Nephron progenitor cell (in vitro differentiated cells): ENCODE measurements at places on chromosomes 4 and X.

DNA sequence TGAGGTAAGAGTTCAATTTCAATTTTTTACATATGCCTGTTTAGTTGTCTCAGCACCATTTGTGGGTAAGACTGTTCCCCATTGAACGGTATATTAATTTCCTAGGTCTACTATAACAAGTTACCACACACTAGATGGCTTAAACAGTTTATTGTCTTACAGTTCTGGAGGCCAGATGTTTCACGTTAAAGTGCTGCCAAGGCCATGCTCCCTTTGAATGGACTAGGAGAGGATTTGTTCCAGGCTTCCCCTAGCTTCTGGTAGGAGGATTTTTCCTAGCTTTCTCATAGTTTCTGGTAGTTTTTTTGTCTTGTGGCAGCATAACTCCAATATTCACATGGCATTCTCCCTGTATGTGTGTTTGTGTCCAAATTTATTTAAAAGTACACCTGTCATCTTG is 149.3 kb upstream of the CYSLTR1 start:
- no peaks in the 10 kb centered on the region for H3K4me1 ChIP-seq
- DNase-seq, result no peak
- H3K4me3 ChIP-seq, result no peak overlapping the region
- H3K36me3 ChIP-seq, result no peaks in the 10 kb centered on the region

DNA sequence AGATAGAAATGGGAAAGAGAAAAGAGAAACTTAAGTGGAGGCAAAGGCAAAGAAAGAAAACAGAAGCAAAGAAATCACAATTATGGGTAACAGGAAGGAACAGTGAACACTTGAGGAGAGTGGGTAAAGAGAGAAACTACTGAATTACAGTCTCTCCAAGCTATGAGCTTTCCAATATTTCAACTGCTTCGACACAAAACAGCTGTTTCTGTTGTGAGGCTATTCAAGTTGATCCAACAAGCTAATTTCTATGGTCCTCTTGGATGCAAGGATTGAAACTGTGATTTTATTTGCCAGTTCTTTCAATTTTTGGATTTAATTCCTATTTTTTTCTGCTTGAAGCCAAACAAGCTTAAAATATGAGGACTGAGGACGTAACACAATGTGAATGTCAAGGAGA is 80.5 kb upstream of the ADGRA3 start:
- H3K4me1 ChIP-seq, result peaks cover 7% of the 10 kb centered on the region
- no peak overlapping the region for H3K4me3 ChIP-seq
- no peak overlapping the region for H3K27ac ChIP-seq

DNA sequence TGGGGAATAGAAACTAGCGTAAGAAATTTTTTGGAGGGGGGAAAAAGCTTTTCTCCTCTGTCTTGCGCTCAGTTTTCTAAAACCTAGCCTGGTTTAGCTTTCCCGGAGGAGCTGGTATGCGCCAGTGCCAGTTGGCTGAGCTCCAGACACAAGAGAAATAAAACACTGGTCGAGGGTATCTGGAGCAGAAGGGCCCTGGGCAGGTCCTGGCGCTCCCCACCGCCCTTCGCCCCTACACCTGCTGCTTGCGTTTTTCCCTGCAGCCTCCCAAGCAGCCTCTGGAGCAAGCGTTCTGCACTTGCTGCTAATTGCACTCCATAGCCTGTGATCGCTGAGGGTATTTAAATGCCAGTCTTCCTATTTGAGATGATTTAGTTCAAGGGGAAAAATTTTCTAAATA is 816 bp downstream of the EREG start:
- DNase-seq, result peak; percentile 20
- no peak overlapping the region for H3K27ac ChIP-seq
- peaks cover 18% of the 10 kb centered on the region for H3K4me1 ChIP-seq
- peak overlapping the region; percentile 57 for H3K4me3 ChIP-seq
- no peaks in the 10 kb centered on the region for H3K36me3 ChIP-seq

- DNase-seq, result no peak
- H3K27ac ChIP-seq, result no peak overlapping the region
- H3K36me3 ChIP-seq, result peaks cover 19% of the 10 kb centered on the region
- peaks cover 5% of the 10 kb centered on the region for H3K27me3 ChIP-seq
- H3K4me3 ChIP-seq, result no peak overlapping the region
- H3K4me1 ChIP-seq, result peaks cover 40% of the 10 kb centered on the region
These were observed 51.9 kb downstream of the FAM114A1 start for GRCh38 chr4:38919494-38919893.

DNA sequence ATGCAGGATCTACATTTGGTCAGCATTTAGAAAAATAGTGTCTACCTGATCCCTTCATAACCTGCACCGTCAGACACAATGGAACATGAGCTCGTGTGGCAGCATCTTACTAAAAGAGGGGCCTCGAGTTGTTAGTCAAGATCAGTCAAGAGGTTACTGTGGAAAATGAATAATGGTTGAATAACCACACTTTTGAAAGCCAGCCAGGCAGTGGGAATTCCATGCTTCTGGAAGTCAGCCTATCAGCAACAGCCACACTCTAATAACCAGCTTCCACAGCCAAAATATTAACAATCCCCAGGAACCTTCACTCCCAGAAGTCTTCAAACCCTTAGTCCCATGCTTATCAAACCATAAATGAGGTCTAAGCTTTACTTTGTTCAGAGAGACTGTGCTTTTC is 234.3 kb downstream of the HS3ST1 start:
- no peak overlapping the region for H3K4me3 ChIP-seq
- H3K27me3 ChIP-seq, result no peaks in the 10 kb centered on the region
- no peaks in the 10 kb centered on the region for H3K36me3 ChIP-seq

DNA sequence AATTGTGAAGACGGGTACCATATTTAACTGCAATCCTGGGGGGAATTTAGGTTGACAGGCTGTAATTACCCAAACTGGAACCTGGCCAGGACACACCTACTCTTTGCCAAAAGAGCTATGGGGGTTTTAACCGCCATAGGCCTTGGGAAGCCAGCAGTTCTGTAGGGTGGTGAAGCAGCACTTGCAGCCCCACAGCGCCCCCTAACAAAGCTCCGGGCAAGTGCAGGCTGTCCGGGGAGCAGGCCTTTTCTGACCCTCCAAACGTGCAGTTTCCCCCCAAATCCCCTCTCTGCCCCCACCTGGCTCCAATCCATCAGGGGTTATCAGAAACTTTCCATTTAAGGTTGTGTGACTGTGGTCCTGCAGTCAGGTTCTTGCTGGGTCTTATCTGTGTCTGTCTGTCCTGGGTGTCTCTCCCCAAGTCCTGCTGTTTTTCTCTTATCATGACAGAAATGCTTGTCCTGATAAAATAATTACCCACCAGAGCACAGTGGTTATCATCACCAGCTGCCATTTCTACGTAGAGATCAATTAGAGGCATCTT is 350.9 kb downstream of the MID1IP1 start:
- peaks cover 14% of the 10 kb centered on the region for H3K4me1 ChIP-seq
- H3K27ac ChIP-seq, result no peak overlapping the region
- peak; percentile 77 for DNase-seq
- H3K4me3 ChIP-seq, result no peak overlapping the region
- H3K36me3 ChIP-seq, result no peaks in the 10 kb centered on the region

GRCh38 chrX:72271812-72272211 is 5.2 kb downstream of the RPS4X start:
- no peaks in the 10 kb centered on the region for H3K27me3 ChIP-seq
- peak overlapping the region; percentile 97 for H3K27ac ChIP-seq
- H3K4me3 ChIP-seq, result no peak overlapping the region
- peaks cover 76% of the 10 kb centered on the region for H3K36me3 ChIP-seq

- H3K27me3 ChIP-seq, result no peaks in the 10 kb centered on the region
- no peak overlapping the region for H3K27ac ChIP-seq
- no peak overlapping the region for H3K4me3 ChIP-seq
- no peaks in the 10 kb centered on the region for H3K4me1 ChIP-seq
- no peak for DNase-seq
- peaks cover 85% of the 10 kb centered on the region for H3K36me3 ChIP-seq
These were observed 8.8 kb downstream of the CEP44 start for GRCh38 chr4:174292473-174292872.

DNA sequence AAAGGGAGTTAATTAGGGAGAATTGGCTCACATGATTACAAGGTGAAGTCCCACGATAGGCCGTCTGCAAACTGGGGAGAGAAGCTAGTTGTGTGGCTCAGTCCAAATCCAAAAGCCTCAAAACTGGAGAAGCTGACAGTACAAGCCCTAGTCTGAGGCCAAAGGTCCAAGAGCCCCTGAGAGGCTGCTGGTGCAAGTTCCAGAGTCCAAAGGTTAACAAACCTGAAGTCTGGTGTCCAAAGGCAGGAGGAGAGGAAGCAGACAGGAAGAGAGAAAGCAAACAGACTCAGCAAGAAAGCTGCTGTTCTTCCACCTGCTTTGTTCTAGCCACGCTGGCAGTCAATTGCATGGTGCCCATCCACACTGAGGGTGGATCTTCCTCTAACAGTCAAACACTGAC is 29.0 kb upstream of the SPACA5B start:
- no peak for DNase-seq
- H3K36me3 ChIP-seq, result no peaks in the 10 kb centered on the region
- no peak overlapping the region for H3K4me3 ChIP-seq
- peaks cover 4% of the 10 kb centered on the region for H3K4me1 ChIP-seq

GRCh38 chr4:183610033-183610432 is 49.0 kb downstream of the RWDD4 start:
- no peak for DNase-seq
- no peak overlapping the region for H3K4me3 ChIP-seq
- no peaks in the 10 kb centered on the region for H3K36me3 ChIP-seq
- H3K27me3 ChIP-seq, result peaks cover 5% of the 10 kb centered on the region
- no peak overlapping the region for H3K27ac ChIP-seq
- H3K4me1 ChIP-seq, result peaks cover 23% of the 10 kb centered on the region

DNA sequence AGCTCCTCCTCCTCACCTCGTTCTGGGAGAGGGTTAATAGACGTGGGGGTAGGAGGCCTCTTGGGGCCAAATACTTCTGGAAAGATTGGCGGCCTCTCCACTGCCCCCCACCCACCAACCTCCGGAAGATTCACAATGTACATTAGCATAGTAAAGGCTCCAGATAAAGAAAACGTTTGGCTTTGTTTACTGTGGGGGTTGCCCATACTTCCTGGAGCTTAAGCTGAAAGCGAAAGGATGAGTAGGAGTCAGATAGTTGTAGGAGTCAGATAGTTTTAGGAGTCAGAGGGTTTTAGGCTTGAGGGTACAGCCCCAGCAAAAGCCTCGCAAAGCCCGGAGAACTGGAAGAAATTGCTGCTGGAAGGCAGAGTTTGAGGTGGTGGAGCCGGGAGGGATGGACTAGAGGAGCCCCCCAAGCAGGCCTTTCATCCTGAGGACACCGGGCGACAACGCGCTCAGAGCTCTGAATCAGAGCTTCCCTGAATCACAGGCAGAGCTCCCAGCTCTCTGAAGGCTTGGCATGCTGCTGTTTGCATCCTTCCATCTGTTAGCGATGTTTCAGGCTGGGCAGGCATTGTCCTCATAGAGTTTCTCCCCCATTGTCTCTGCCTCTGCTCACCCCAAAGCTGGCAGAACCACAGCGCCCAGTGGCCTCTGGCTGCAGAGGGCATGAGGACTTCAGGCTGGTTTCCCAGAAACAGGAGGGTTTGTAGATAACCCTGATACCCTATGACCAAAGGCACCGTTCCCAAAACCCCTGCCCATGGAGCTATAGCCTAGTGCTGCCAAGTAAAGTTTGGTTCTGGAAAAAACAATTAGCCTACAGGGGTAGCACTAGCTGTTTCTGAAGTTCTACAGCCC is 280.7 kb downstream of the BCOR start:
- H3K27me3 ChIP-seq, result peaks cover 68% of the 10 kb centered on the region
- no peaks in the 10 kb centered on the region for H3K36me3 ChIP-seq
- no peak for DNase-seq
- peaks cover 56% of the 10 kb centered on the region for H3K4me1 ChIP-seq
- H3K4me3 ChIP-seq, result peak overlapping the region; percentile 40

GRCh38 chr4:124083711-124084110 is 628.8 kb downstream of the ANKRD50 start:
- H3K4me1 ChIP-seq, result peaks cover 7% of the 10 kb centered on the region
- no peak overlapping the region for H3K27ac ChIP-seq
- no peak overlapping the region for H3K4me3 ChIP-seq
- H3K36me3 ChIP-seq, result peaks cover 30% of the 10 kb centered on the region
- DNase-seq, result no peak
- H3K27me3 ChIP-seq, result no peaks in the 10 kb centered on the region

- H3K4me1 ChIP-seq, result peaks cover 17% of the 10 kb centered on the region
- no peak overlapping the region for H3K27ac ChIP-seq
- DNase-seq, result no peak
- no peaks in the 10 kb centered on the region for H3K27me3 ChIP-seq
These were observed 59.6 kb upstream of the CASK start for GRCh38 chrX:41982953-41983352.

- DNase-seq, result no peak
- no peaks in the 10 kb centered on the region for H3K4me1 ChIP-seq
- no peaks in the 10 kb centered on the region for H3K36me3 ChIP-seq
These were observed 149.7 kb downstream of the RRAGB start for GRCh38 chrX:55867181-55867651.

DNA sequence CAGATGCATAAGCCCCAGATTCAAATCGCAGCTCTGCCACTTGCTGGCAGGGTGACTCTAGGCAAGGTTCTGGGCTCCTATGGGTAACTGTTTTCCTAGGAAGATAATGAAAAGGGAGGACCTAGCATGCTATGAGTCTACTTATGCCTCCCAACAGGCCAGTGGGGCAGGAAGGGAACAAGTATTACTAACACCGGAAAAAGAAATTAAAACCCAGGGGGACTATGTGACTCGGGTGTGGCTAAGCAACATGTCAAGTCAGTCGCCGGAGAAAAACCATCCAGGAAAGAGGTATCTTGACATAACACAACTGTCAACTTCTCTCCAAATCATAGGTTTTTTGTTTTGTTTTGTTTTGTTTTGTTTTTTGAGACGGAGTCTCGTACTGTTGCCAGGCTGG is 45.5 kb upstream of the RBPJ start:
- H3K4me1 ChIP-seq, result peaks cover 16% of the 10 kb centered on the region
- no peak overlapping the region for H3K27ac ChIP-seq
- no peak for DNase-seq
- no peak overlapping the region for H3K4me3 ChIP-seq

DNA sequence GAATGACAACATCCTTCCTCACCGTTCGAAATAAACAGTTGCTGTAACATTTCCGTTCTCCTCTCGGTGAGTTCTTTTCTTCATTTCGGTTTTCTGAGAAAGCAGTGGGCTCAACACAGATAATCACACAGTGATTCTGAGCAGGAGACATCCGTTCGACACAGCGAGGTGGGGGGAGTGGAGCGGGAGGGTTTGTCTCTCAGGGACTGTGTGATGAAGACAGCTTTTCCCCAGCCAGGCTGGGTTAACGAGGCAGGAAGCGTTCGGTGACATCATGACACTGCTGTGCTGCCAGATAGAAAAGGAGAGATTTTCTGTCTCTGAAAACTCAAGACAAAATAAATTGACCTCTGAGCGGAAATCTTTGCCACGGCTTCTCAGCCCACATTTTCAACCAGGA is 119.3 kb downstream of the CRLF2 start:
- no peaks in the 10 kb centered on the region for H3K36me3 ChIP-seq
- no peak overlapping the region for H3K4me3 ChIP-seq
- no peak for DNase-seq

GRCh38 chr4:137640156-137640837 is 108.0 kb upstream of the PCDH18 start:
- H3K27ac ChIP-seq, result no peak overlapping the region
- no peaks in the 10 kb centered on the region for H3K27me3 ChIP-seq
- H3K4me3 ChIP-seq, result no peak overlapping the region
- peaks cover 18% of the 10 kb centered on the region for H3K4me1 ChIP-seq
- no peak for DNase-seq
